ENCODE measurements at places on chromosomes 13 and 19. TPM values are rescaled to one million over a fixed set of nuclear protein-coding genes. Genes with fewer than 3 reads are reported as not detected.

The C13orf42 gene
- total RNA-seq: not detected

The LHB gene
- total RNA-seq: not detected

The GNG14 gene
- total RNA-seq: not detected

The MEF2B gene
- not detected for total RNA-seq

The ZSCAN5B gene
- not detected for total RNA-seq

DNA sequence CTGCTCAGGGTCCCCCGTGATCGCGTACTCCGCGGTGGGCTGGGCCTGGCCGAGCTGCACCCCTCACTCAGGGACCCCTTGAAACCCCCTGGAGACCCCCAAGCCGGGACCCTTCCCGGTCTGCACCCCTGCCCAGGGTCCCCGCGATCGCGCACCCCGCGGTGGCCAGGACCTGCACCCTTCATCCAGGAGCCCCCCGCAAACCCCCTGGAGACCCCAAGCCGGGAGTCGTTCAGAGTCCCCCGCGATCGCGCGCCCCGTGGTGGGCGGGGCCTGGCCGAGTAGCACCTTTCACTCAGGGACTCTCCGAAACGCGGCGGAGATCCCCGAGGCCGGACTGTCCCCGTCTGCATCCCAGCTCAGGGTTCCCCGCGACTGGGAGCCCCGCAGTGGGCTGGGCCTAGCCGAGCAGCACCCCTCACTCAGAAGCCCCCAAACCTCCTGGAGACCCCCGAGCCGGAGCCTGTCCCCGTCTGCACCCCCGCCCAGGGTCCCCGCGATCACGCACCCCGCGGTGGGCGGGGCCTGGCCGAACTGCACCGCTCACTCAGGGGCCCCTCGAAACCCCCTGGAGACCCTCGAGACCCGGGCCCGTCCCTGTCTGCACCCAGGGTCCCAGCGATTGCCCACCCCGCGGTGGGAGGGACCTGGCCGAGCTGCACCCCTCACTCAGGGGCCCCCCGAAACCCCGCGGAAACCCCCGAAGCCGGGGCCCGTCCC lies 748 bp downstream of the LMNB2 start:
- no peaks in the 10 kb centered on the region for H3K36me3 ChIP-seq
- H3K27ac ChIP-seq: no peak overlapping the region
- peaks cover 5% of the 10 kb centered on the region for H3K4me1 ChIP-seq
- DNase-seq: peak; percentile 49
- peak overlapping the region; percentile 98 for H3K4me3 ChIP-seq

DNA sequence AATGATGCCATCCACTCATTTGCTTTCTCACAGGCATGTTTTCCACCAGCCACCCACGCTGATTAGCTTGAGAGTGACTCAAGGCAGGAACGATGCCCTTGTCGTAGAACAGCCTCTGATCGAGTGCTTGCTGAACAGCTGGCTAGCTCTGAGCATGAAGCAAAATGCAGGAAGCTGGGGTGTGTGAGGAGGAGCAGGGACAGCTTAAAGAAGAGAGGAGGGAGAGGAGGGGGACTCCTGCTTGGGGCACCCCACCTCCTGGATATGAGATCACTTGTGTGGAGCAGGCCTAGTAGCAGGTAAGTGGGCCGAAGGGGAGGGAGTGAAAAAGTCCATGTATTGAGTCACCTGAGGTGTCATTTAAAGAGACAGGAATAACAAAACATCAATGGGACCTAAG lies 48.8 kb downstream of the IRS2 start:
- no peak overlapping the region for H3K27ac ChIP-seq
- DNase-seq: no peak
- H3K36me3 ChIP-seq: no peaks in the 10 kb centered on the region
- H3K4me1 ChIP-seq: no peaks in the 10 kb centered on the region
- H3K4me3 ChIP-seq: no peak overlapping the region

DNA sequence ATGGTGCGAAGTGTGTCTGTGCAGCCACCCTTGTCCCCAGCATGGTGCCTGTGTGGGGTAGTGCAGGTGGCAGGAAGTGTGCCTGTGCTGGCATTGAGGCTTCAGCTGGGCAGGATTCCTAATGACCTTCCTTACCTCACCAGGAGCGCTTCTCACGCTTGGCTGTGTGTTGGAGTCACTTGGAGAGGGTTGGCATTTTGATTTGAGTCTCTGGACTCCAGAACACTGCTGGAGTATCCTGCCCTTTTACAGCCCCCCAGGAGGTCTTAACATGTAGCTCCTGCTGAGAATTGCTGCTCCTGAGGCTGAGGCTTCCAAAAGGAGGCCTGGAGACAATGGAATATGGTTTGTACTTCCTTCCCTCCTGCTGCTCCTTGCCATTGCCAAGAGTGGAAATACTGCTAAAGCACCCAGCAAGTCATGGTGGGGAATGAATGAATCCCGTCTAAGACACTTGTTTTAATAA lies 87.1 kb downstream of the ARHGEF7 start:
- no peaks in the 10 kb centered on the region for H3K36me3 ChIP-seq
- peaks cover 18% of the 10 kb centered on the region for H3K4me1 ChIP-seq
- peak overlapping the region; percentile 31 for H3K27ac ChIP-seq
- H3K27me3 ChIP-seq: no peaks in the 10 kb centered on the region
- no peak for DNase-seq
- no peak overlapping the region for H3K4me3 ChIP-seq

DNA sequence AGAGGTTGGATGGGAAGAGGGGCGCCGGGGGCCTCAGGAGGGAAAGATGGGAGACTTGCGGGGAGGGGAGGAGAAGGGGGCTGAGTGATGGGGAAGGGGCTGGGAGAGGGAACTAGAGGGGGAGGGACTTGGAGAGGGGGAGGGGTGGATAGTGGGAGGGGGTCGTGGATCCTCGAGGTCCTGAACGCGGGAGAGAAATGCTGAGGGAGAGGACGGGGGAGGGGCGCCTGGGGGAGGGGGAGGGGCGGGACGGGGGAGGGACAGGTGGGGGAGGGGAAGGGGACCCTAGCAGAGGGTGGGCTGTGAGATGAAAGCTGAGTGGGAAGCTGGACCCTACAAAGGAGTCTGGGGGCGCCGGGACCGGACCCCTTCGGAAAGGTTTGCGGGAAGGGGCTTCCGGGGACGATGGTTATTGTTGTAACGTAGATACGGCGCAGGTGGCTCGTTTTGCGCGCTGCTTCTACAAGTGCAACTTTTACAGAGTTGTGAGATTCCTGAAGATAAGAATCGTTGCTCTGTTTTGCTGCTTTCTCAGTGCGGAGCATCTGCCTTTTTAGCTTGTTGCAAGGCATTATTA lies 418 bp downstream of the ZNF444 start:
- peak overlapping the region; percentile 90 for H3K27ac ChIP-seq
- peak overlapping the region; percentile 52 for H3K4me3 ChIP-seq
- H3K27me3 ChIP-seq: no peaks in the 10 kb centered on the region
- no peak for DNase-seq

DNA sequence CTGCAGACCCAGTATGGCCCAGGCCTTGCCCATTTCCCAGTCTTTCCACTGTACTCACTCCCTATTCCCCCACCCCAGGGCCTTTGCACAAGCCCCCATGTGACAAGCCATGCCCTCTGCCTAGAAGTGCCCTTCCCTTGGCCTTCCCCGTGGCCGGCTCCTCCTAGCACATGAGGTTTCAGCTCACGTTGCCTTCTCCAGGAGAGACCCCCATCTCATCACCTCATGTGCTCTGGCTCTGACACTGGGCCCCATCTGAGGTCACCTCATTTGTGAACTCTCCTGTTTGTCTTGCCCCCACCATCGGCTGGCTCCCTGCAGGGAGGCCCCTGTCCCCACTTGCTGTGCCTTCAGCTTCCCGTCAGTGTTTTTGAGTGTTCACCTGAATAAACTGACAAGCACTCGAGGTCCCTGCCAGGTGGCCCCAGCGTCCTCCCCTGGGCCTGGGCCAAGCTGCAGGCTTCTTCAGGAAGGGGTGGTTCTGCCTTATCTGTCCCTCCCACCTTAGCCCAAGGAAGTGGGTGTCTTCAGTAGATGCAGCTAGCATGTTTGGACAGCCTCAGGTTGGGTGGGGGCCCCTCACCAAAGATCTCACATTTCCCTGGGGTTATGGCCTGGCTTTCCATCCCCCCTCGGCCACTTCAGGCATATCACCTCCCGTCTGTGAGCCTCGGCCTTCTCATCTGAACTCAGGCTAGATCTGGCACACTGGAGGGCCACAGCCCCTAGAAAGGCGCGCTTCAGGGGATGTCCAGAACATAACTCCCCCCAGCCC lies 3.8 kb upstream of the SLC25A42 start:
- no peak overlapping the region for H3K4me3 ChIP-seq
- DNase-seq: peak; percentile 82
- peaks cover 11% of the 10 kb centered on the region for H3K36me3 ChIP-seq
- H3K4me1 ChIP-seq: peaks cover 94% of the 10 kb centered on the region

DNA sequence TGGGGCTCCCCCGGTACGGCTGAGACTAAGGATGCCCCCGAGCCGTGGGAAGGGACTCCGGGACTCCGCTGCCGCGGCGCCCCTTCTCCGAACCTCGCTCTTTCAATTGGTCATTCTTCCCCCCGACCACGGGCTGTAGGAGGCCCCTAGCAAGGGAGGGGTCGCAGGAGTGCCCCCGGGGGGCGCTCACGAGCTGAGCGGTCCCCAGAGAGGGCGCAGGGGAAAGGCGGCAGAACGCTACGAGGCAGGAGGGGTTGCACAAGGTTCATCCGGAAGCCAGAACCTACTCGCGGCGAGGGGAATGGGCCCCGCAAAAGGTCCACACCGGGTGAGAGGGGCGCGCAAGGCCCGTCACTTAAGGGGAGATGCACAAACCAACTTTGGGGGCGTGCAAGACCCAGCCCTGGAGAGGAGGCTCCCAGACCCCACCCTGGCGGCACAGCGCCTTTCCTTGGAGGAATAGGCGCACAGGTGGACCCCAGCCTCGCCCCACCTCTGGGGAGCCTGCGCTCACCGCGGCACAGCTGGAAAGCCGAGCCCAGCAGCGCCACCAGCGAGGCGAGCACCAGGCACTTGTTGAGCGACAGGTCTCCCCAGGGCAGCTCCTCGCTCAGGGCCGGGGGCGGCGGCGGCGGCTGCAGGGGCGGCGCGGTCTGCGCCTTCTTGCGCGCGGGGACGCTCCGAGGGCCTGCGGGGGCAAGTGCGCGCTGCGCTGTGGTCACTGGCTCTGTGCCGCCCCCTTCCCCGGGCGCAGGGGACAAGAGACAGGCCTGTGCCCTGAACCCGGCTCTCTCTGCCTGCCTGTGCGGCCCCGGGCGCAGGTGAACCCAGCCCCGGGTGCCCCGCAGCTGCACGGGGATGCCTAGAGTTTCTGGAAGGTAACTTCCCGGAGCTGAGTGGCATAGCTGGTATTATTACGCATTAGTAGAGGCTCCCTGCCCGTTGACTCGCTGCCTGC lies 2.8 kb downstream of the JSRP1 start:
- H3K27ac ChIP-seq: no peak overlapping the region
- H3K36me3 ChIP-seq: no peaks in the 10 kb centered on the region
- H3K27me3 ChIP-seq: no peaks in the 10 kb centered on the region
- peaks cover 23% of the 10 kb centered on the region for H3K4me1 ChIP-seq
- no peak for DNase-seq

DNA sequence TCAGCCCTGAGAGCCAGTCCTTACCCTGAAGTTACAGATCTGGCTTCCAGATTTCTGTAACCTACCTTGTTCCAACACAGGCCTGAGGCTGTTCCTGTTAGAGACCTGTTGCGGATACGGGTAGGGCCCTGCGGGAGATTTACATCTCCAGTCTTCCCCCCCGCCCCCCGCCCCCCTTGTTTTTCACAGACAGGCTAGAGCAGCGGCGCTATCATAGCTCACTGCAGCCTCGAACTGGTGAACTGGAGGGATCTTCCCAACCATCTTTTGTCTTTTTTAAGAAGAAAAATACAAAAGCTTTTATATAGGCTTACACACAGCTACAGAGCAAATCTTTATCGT lies 10.6 kb upstream of the CEACAM21 start:
- H3K36me3 ChIP-seq: no peaks in the 10 kb centered on the region
- H3K27me3 ChIP-seq: no peaks in the 10 kb centered on the region
- DNase-seq: no peak
- H3K4me1 ChIP-seq: peaks cover 4% of the 10 kb centered on the region

- H3K27ac ChIP-seq: no peak overlapping the region
- H3K4me3 ChIP-seq: peak overlapping the region; percentile 0
- H3K4me1 ChIP-seq: no peaks in the 10 kb centered on the region
- no peaks in the 10 kb centered on the region for H3K27me3 ChIP-seq
- H3K36me3 ChIP-seq: peaks cover 2% of the 10 kb centered on the region
Measured at GRCh38 chr19:37513397-37513796, 6.7 kb downstream of the ZNF793 start.

DNA sequence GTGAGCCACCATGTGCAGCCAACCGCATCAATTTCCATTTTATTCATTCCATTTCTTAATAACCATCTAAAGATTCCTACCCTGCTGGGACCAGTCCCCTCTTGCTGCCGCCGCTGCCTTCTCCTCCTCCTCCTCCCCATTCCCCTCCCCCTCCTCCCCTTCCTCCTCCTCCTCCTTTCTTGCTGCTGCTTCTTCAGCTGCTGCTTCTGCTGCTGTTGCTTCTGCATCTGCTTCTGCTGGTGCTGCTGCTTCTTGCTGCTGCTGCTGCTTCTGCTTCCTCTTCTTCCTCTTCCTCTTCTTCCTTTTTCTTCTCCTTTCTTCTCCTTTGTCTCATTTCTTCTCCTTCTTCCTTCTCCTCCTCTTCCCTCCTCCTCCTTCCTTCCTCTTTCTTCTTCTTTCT lies 20.0 kb upstream of the SPRYD7 start:
- no peak overlapping the region for H3K27ac ChIP-seq
- no peaks in the 10 kb centered on the region for H3K4me1 ChIP-seq
- H3K4me3 ChIP-seq: no peak overlapping the region
- no peak for DNase-seq
- H3K36me3 ChIP-seq: no peaks in the 10 kb centered on the region
- H3K27me3 ChIP-seq: no peaks in the 10 kb centered on the region

GRCh38 chr19:36113894-36114720 lies 568 bp downstream of the POLR2I start:
- H3K4me1 ChIP-seq: peaks cover 21% of the 10 kb centered on the region
- H3K27me3 ChIP-seq: no peaks in the 10 kb centered on the region
- peak overlapping the region; percentile 87 for H3K27ac ChIP-seq
- peak overlapping the region; percentile 78 for H3K4me3 ChIP-seq
- H3K36me3 ChIP-seq: peaks cover 17% of the 10 kb centered on the region

DNA sequence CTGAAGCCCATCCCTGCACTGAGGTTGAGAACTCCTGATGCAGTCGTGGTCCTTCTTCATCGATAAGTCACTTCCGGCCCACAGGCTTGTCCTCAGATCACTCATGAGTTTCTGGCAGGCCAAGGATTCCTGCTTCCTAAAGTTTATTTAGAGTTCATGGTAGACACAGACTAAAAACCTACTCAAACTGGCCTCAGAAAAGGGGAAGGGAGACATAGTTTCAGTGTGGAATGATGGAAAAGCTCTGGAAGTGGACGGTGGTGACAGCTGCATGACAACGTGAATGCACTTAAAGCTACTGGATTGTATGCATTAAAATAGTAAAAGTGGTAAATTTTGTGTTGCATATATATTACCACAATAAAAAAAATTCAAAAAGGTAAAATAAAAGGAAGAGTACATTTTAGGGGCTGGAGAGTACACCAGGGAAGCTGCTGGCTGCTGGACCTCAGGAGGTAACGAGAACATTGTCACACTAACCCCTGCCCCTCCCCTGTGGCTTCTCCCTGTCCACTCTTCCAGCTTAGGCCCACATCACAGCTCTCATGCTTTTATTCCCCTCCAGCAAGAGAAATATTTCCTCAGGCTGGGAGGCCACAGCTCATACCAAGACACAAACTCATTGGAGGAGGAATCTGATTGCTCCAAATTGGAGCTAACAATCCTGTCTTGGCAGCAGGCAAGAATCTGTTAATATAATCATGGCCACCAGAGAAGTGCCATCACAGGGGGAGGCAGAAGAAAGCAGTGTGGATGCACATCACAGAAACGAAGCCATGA lies 741.0 kb downstream of the UQCRFS1 start:
- H3K27ac ChIP-seq: no peak overlapping the region
- H3K4me1 ChIP-seq: peaks cover 5% of the 10 kb centered on the region
- H3K27me3 ChIP-seq: no peaks in the 10 kb centered on the region
- no peak for DNase-seq
- H3K36me3 ChIP-seq: no peaks in the 10 kb centered on the region

All from liver (tissue), 10 donors.